ENCODE measurements at places on chromosomes 13 and 19.
A peak's percentile ranks its signal among the peaks of the same experiment; 100 is the strongest.

DNA sequence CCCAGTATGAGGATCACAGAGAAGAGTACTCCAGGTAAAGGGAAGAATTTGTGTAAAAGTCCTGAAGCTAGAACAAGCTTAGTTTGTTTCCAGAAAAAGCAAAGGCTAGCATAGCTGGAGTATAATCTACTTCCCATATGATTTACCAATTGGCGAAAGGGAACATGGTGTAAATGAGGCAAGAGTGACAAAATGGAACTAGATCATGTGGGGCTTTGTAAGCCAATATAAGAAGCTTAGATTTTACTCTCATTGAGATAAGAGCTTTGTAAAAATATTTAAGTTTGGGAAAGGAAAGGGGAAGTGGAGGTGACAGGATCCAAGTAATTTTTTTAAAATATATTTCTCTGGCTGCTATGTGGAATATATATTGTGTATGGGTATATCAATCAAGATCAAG is 234.9 kb downstream of the KCTD12 start:
- no peak for DNase-seq

DNA sequence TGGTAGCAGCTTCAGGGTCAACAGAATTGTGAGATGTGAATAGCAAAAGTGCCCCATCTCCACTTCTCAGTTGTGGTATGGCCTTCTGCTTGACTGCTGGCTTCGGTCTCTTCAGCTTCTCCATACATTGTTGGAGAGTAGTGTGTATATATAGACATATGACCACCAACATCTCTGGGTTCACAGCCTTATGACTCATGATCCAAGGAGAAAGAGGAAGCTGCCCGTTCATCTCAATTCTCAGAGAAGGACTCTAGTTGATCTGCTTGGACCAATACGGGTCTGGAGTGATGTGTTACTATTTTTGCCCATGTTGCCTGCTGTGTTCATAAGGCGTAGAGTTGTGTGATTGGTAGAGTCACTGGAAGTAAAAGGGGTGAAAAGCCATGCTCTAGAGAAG is 3.6 kb upstream of the COMMD6 start:
- DNase-seq: no peak

DNA sequence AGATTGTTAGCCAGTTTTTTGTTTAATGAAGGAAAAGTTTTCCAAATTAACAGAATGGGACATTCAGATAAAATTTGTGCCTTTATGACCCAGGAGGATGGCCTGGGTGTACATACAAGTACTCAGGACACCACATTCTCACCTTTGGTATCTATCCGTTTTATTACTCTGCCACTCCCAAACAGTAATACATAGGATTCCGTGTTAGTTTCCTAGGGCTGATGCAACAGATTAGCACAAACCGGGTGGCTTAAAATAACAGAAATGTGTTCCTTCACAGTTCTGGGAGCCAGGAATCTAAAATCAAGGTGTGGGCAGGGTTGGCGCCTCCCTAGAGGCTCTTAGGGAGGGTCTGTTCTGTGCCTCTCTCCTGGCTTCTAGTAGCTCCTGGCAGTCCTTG is 129.9 kb downstream of the GGACT start:
- no peak for DNase-seq

DNA sequence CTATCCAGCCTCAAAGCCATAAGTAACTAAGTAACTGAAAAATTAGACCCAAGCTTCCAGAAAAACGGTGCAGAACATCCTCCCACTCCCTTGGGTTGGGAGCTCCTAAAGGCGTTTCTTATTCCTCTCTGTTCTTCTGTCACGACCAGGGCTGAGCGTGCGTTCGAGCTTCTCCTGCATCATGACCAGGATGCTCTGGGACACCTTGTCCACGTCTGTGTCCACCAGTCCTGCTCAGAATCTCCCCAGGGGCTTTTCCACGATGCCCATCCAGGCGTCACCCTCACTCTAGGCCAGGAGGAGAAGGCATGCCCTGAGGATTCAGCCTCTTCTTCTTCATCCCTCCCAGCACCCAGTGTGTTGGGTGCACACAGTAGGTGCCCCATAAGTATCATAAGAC is 37.8 kb upstream of the GAS6 start:
- DNase-seq: no peak

DNA sequence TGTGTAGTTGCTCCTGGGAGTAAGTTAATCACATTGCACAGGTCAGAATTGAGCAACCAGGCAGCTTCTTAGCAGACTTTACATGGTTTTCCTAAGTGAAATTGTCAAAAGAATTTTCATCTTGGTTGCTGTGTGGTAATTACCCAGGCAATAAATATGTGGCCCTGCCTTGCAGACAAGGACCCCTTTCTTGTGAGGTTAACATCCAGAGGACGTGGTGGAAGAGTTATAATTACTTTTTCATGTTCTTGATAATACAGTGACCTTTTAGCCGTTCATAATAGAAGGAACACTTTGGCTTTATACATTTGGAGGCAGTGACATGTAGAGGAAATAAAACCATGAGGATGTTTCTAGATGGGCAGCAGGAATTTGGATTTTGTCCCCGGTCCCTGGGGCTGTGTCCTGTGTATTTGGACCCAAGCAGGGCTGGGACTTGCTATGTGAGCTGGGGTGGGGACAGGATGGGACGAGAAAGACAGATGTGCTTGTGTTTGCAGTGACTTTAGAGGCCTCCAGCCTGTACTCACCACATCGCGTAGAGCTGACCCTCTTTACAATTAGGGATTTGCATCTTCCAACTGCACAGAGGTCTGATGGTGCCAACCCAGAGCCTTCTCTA is 156.2 kb downstream of the STK24 start:
- DNase-seq: no peak

DNA sequence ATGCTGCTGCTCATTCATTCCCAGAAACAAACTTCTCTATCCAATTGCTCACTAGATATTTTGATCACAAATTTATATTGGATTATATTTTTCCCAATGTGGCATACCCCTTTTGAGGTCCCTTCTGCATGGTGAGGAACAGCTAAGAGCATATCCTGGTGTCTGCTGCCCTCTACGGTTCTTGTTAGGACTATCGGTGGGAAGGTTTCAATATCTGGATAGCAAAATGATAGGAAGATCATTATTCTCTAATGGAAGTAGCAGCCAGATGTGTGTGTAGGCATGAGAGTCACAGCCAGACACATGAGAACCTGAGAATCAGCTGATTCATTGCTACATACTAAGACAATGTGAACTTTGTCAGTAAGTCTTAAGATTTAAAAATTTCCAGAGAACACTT is 1422.4 kb upstream of the MIR17HG start:
- no peak for DNase-seq

DNA sequence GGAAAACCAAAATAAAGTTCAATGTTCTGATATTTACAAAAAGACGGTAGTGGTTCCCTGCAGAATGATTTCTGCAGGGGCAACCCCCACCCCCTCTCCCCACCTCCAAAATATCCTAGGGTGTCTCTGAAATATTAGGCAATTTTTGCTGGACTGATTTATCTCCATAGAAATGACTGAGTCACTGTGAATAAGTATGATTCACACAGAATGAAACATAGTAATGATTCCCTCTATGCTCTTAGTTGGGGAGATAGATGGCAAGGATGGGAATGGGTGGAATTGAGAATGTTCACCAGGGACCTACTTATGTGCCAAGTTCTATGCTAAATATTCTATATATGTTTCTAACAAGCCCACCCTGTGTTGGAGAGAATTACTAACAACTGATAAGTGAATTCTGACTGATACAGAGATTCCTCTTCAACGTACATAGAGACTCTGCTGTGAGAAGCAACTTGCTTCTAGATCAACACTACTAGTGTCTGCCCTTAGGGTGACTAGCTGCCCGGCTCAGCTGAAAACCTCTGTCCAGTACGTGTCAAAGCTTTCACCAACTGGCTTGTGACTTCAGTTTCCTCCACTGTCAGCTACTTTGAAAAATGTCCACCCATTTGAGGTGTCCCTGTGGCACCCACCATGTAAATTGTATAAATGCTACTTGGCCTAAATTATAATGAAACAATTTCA is 38.4 kb upstream of the RAP2A start:
- no peak for DNase-seq

GRCh38 chr13:46992383-46992952 is 95.6 kb upstream of the HTR2A start:
- DNase-seq: peak; percentile 64

DNA sequence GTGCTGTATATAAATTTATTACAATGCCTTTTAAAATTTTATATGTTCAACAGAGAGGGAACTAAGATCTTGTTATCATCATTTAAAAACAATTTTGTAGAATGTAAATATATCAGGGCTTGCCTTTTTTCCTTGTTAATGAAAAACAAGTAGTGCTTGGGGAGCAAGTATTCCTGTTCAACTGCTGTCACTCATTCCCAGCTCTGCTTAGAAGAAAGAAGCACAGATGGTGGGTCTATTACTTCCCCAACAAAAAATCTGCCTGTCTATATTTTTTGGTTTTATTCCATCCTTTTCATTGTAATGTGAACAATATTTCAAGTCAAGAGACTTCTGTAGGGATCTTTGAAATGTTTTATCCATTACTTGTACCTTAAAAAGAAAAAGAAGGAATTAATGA is 503.9 kb downstream of the GPC5 start:
- DNase-seq: no peak

DNA sequence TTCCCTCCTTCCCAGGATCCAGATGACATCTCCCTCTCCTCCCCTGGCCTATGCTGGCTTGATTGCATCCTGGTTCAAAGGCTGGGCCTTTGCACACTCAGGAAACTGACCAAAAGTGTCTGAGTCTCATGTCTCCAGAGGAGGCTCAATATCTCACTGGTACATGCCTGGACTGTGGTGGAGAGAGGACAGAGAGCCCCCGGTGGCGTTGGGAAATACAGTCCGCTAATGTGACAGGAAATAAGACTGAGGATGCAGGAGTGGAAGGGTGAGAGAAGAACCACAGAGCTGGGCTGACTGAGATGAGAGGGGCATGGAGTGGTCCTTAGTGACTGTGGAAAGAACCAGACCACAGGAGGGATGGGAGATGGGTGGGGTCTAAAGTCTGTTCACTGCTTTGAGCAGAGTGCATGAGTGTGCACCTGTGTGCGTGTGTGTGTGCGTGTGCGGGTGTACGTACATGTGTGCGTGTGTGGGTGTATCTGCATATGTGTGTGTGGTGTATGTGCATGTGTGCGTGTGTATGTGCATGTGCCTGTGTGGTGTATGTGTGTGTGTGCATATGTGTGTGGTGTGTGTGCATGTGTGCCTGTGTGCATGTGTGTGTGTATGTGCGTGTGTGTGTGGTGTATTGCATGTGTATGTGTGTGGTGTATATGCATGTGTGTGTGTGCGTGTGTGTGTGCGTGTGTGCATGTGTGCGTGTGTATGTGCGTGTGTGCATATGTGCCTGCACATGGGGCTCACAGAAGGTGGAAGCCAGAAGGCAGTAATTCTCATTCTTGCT is 1.9 kb downstream of the SIGLEC5 start:
- DNase-seq: no peak

DNA sequence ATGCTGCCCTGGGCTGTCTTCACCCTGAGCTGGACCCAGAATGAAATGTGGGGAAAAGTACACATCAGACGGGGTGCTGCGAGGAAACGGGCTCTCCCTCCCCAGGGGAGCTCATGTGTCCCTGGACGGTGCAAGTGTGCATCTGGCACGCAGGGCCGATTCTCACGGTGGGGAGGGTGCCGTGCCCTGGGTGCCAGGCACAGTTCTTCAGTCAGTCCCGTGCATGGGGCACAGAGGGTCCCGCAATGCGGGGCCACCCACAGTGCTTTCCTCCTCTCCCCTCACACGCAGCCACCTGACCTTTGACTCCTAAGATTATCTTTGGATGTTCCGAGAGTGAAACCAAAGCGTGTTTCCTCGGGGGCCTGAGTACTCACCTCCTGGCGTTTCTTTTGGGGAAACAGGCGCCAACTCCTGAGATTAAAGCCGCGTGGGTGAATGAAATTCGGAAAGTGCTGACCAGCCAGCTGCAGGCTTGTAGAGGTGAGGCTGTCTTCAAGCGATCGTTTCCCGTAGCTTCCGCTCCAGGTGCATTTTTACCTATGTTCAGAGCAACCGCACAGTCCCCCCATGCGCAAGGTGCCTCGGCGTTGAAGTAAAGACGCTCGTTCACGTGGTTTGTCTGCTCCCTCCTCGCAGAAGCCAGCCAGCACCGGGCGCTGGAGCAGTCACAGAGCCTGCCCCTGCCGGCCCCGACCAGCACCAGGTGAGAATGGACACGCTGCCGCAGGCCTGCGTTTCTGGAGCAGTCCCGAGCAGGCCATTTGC is 17.5 kb upstream of the F7 start:
- no peak for DNase-seq

GRCh38 chr19:46221981-46222610 is 7.4 kb upstream of the IGFL1 start:
- DNase-seq: no peak

- DNase-seq: no peak
Observed at GRCh38 chr19:52226652-52227051, 36.8 kb downstream of the PPP2R1A start.

DNA sequence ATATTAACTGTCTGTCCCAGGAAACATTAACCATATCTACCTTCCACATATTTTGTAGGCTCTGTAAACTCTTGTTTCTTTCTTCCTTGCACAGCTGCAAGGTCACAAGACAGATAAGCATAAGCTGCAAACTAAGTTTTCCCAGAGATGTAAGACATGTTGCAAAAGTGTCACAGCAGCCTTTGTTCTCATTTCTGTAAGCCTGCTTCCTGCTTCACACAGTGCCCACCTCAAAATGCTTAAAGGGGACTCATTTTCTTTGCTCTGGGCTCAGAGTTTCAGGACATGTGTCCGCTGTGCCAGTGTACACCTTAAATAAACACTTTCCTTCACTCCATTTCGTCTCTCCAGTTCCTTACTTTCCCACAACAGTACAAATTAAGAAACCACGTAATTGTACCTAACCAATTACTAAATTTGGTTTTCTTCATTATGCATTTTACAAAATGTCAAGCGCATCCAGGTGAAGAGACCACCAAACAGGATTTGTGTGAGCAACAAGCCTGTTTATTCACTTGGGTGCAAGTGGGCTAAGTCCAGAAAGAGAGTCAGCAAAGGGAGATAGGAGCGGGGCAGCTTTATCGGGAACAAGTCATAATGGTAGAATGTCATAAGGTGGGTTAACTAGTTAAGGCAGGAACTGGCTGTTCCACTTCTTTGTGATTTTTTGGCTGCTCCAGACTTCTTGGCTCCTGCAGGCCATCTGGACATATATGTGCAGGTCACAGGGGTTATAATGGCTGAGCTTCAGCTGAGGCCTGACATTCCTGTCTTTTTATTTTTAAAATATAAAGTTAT is 12.7 kb upstream of the ZNF431 start:
- no peak for DNase-seq

DNA sequence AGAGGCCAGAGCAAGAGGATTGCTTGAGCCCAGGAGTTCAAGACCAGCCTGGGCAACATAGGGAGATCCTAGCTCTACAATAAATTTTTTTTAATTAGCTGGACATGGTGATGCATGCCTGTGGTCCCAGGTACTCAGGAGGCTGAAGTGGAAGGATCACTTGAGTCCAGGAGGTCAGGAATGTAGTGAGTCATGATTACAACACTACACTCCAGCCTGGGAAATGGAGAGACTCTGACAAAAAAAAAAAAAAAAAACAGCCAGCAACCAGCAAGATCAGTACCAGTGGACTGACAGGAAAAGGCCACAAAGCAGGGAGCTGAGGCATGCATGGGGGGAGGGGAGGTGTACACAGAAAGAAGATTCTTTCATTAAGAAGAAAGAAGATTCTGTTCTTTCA is 52.7 kb upstream of the RFXAP start:
- no peak for DNase-seq
